ENCODE measurements at places on chromosomes 6 and 20. TPM values are rescaled to one million over a fixed set of nuclear protein-coding genes. Genes with fewer than 3 reads are reported as not detected.

DNA sequence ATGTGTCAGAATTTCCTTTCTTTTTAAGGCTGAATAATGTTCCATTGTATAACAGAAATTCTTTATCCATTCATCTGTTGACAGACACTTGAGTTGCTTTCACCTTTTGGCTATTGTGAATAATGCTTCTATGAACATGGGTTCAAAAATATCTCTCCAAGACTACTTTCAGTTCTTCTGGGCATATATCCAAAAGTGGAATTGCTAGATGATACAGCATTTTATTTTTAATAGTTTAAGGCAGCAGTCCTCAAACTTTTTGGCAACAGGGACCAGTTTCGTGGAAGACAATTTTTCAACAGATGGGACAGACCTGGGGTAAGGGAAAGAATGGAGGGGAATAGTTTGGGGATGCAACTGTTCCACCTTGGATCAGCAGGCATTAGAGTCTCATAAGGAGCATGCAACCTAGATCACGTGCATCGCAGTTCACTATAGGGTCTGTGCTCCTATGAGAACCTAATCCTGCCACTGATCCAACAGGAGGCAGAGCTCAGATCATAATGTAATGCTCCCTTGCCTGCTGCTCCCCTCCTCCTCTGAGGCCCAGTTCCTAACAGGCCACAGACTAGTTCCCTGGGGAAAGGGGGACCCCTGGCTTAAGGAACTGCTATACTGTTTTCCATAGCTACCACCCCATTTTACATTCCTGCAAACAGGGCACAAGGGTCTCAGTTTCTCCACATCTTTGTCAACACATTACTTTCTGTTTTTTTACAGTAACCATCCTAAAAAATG lies 239.9 kb upstream of the RNF217 start:
- no peak for ATAC-seq

- ATAC-seq: no peak
These were observed 22.7 kb downstream of the DSE start for GRCh38 chr6:116393430-116393829.

DNA sequence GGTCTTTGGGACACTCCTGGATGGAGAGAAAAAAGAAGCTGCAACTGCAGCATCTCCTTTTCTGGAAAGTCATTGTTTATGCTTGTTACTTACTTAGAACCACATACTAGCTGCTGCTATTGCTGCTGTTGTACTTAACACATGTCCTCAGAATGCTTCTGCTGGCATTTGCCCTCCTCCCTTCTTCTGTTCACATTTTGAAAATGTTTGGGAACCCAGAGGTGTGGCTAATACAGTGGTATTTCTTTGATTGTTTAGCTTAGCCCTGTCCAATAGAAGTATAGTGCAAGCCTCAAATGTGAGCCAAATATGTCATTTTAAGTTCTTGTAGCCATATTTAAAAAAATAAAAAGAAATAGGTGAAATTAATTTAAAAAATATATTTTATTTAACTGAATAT lies 8.4 kb downstream of the DTD1 start:
- no peak for ATAC-seq

GRCh38 chr6:113846577-113846976 lies 10.6 kb upstream of the MARCKS start:
- no peak for ATAC-seq

DNMT3B gene
- total RNA-seq: 4.1 TPM

PHACTR1 gene
- total RNA-seq: 5.6 TPM
